Umbilical cord (tissue), 2 donors: ENCODE measurements at places on chromosomes 4 and X.

GRCh38 chrX:153771415-153772315 lies 7.6 kb downstream of the PLXNB3 start:
- DNase-seq = no peak

DNA sequence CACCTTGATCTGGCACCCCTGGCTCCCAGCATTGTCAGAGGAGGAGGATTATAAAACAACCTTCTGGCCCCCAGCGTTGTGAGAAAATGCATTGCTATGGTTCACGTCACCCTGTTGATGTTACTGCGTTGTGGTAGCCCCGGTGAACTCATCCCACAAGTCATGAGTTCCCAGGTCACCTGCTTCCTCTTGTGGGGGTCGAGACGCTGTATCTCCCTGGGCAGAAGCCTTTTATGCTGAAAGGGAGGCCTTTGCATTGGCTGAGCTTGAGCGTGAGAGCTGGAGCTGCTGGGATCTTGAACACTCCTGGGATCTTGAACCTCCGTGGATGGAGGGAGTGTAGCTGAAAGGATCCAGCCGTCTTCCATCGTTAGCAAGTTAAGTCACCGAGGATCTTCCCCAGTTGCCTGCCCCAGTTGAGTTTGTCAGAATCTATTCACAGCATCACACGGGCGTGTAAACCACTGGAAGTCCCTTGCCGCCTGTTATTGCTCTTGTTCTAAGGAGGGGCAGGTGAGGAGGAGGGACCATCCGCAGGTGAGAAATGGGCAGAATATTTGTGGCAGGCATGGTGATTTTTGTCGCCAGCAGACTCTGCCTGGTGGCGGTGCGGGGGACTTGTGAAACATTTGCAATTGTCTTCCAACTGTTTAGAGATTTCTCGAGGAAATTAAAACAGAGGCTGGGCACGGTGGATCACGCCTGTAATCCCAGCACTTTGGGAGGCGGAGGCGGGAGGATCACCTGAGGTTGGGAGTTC lies 299.9 kb downstream of the ASMT start:
- no peak for DNase-seq

DNA sequence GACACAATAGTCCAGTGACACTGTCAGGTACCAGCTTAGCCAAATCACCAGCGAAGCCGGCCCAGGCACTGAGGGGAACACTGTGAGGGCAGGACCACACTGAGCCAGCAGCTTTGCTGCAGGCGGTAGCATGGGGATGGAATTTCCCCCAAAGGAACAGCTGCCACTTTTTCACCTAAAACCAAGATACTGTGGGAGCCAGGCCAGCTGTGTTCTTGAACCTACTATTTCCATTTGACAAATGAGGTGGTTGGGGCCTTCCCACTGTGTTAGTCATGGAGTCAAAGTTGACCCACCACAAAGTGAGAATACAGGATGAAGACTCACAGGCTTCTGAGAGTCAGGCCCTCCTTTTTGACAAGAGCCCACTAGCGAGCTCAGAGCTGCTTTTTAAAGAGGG lies 70.7 kb upstream of the SH3RF1 start:
- DNase-seq = no peak

DNA sequence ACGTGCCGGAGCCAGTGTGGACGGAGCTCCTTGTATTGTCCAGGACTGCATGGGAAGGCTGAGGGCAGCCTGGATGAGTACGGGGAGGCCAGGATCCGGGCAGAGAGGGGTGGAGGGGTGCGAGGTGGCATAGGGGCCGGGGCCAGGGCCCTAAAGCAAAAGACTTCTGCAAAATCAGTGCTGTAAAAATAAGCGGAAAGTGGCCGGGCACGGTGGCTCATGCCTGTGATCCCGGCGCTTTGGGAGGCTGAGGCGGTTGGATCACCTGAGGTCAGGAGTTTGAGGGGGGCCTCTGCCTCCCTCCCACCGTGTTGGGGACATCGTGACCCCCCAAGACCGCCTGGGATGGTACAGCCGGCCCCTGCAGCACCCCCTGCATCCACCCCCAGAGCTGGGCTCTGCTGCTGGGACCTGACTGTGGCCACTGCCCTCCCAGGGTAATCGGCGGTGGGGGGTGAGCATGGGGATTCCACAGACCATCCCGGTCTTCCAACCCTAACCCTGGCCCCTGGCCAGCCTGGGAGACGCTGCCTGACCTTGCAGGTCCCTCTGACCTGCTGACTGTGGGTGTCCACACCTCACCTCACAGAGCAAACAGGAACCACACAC lies 23.4 kb upstream of the PLCXD1 start:
- no peak for DNase-seq

DNA sequence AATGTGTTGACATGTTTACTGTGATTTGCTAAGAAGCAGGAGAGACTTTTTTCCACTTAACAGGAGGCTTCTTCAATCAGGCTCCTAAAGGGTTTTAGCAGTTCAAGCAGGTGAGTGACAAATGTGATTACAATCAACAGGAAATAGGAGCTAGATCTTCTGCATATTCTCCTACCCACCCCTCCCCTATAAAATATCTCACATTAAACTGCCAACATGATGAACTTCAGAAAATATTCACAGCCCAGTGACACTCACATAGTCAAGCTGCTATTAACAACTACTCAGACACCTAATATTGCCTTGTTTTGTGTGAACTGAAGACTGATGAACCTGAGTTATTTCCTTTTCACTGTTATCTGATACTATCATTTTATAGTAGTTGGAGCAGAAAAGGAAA lies 55.9 kb upstream of the ANTXR2 start:
- no peak for DNase-seq

GRCh38 chr4:180098586-180098985 lies 2144.6 kb upstream of the TENM3 start:
- DNase-seq = no peak

DNA sequence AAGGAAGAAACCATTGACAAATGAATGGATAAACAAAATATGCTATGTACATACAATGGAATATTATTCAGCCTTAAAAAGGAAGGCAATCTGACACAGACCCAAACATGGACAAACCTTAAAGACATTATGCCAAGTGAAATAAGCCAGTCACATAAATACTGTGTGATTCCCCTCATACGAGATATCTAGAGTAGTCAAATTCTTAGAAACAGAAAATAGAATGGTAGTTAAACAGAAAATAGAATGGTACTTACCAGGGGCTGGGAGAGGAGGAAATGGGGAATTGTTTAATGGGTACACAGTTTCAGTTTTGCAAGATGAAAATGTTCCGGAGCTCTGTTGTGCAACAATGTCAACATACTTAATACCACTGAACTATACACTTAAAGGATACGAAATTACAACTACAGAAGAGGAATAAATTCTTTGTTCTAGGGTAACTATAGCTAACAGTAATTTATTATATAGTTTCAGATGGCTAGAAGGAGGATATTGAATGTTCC lies 47.8 kb upstream of the DUSP21 start:
- DNase-seq = no peak

DNA sequence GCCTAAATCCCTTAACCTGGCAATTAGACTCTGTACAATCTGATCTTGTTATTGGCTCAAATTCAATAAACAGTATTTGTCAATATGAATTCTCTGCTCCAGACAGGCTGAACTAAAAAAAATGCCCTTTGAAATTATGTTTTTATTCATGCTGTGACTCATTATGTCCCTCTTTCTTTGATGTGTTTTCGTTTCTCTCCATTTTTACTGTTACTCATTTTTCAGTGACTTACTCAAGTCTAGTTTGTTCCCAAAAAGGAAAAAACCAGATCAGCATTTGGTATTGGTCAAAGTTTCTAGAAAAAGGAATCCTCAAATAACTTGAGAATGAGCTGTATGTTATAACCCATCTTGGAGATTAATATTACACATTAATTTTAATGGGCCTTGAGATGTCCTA lies 40.4 kb downstream of the UNC5C start:
- DNase-seq = no peak

DNA sequence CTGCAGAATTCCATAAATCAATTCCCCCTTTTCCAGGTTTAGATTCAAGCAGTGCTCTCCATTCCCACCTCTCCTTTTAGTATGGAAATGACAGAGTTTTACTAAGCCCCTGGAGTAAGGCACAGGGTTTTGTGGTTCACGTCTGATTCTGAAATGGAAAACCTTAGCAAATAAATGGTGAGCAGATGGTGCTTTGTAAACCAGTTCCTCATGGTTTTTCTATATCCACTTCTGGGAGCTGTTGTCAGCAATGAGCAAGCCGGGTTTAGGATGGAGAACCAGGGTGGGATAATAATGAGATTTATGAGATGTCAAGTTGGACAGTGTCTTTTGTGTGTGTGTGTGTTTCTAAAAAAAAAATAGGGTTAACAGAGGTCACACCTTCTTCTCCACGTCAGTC lies 113.8 kb upstream of the RBPJ start:
- DNase-seq = peak; percentile 37

DNA sequence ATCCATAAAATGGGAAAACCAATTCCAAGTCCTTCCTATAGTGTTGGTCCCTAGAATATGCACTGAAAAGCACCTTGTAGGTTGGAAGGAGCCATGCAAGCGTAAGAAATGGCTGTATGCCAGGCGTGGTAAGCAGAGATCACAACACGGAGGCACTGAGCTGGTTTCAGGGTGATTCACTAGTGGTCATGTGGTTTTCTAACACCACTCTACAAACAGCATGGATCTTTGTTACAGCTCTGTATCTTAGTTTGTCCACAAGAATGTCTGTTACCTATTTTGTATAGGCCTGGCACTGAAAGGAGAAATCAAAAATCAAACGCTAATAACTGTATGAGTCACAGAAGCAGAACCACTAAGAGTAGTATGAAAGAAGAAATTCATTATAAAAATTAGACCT lies 71.9 kb downstream of the MAGEB17 start:
- no peak for DNase-seq

- no peak for DNase-seq
These were observed 67.1 kb downstream of the DTHD1 start for GRCh38 chr4:36348403-36348938.

- DNase-seq = peak; percentile 74
These were observed 204.6 kb downstream of the SCFD2 start for GRCh38 chr4:53161051-53161786.

DNA sequence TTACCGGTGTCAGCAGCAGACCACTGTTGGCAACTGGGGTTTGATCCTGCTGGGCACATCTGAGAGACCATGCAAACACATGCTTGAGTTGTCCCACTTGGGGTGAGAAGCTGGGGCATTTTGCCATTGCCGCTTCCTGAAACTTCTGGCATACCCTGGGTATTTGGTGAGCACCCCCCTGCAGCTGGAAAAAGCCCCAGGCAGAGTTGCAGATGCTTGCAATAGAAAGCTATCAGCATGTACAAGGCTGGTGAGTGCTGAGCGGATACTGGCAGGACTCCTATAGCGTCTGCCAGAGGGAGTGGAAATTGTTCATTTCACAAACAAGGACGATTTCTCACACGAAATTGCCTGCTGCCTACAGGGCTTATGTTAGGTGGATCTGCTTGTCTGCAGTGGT lies 32.3 kb downstream of the SUPT20HL1 start:
- DNase-seq = no peak

DNA sequence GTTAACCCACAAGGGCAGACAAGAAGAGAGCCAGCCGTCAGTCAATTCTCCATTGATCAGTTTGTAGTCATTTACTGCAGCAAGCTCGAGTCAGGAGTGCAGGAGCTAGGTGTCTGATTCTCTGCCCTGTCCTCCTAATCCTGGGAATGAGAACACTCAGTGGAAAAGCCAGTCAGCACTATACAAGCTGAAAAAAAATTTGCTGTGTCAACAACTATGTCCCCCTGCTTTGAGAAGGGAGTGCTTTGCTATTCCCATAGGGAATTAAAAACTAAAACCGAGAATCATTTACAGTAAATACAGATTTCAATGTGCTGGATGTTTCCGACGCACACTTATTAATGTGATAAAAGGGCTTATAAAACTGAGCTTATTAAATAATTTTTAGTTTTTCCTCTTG lies 84.2 kb downstream of the GRIA2 start:
- DNase-seq = no peak

DNA sequence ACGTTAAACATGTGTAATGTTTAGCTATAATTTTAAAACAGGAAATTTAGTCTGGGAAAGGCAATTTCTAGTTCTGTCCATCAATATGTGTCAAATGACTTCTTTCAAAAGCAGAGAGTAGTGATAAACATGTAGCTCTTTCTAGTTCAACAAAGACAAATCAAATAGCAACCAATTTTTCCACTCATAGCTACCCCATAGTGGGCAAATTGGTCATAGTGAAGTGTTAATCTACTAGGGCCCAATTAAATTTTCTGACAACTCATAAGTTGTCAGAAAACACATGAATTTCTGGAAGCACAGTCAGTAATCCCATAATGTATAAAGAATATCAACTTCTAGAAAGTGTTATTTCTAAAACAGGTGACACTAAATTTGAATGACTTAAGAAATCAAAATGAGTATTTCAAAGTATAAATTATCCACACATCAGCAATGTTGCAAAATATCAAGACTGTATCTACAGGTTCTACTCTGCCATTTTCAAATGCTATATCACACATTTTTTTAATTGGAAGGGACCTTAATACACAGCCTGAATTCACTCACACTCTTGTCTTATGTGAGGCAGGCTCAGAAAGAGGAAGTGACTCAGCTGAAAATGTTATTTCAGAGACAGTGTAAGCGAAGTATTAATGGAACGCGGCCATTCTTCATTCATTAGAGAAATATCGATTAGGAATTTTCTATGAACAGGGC lies 7.7 kb downstream of the OCIAD2 start:
- no peak for DNase-seq

DNA sequence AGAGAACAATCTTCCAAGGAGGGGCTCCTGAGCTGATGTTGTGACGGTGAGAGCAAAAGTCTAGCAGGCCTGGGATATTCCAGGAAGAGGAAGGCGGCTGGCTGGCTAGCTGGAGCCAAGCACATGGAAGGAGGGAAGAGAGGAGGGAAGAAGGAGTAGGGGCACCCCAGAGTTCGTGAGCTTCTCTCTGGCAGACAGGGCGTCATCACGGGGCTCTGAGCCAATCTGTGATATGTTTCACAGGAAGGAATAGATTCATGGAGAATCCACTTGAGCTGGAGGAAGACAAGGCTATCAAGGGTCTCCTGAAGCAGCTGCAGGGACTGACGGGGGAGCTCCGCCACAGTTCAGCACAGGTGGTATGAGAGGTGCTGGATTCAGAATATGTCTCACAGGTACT lies 73.6 kb downstream of the DHRSX start:
- no peak for DNase-seq

DNA sequence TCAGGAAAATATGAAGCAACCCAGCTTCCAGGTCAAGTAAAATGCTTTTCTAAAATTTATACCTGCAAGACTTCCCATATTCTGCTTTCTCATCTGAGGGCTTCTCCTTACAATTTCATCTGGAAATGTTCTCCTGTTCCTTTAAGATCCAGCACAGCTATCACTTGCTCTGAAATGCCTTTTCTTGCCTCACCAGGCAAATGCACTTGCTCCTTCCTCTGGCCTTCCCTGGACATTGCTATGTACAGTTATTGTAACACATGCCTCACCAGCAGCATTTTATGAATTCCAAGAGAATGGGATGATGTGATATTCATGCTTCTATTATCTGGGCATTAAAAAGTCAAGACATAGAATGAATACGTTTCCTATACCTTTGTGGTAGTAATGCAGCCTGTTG lies 842.1 kb upstream of the INTU start:
- DNase-seq = no peak

GRCh38 chrX:45862801-45863200 lies 662.1 kb upstream of the DIPK2B start:
- no peak for DNase-seq
